ENCODE measurements at places on chromosomes 3 and 15. TPM values are rescaled to one million over a fixed set of nuclear protein-coding genes. Genes with fewer than 3 reads are reported as not detected.

The PLSCR1 gene
- 39.0 TPM for total RNA-seq

The NDN gene
- 451 TPM for total RNA-seq

The GOLGA8G gene
- total RNA-seq: not detected

The CCDC54 gene
- total RNA-seq: not detected

The ACAN gene
- total RNA-seq: 0.84 TPM

The CCR9 gene
- total RNA-seq: not detected

DNA sequence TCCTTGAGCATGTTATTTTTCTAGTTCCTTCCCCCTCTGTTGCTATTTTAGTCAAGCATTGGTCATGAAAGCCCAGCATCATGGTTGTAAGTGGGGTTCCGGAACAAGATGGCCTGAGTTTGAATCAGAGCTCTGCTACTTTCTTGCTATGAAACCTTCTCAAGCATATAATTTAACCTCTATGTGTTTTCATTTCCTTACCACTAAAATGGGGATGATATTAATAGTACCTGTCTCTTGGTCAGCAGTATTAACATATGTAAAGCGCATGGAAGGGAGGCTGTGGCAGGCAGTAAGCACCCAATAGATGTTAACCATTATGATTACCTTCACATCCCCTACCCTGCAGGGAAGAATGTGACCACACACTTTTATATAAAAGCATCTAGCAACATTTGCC lies 14.3 kb upstream of the SPRED1 start:
- H3K36me3 ChIP-seq: no peaks in the 10 kb centered on the region
- no peaks in the 10 kb centered on the region for H3K4me1 ChIP-seq
- H3K4me3 ChIP-seq: no peak overlapping the region
- no peaks in the 10 kb centered on the region for H3K27me3 ChIP-seq
- no peak overlapping the region for H3K27ac ChIP-seq

DNA sequence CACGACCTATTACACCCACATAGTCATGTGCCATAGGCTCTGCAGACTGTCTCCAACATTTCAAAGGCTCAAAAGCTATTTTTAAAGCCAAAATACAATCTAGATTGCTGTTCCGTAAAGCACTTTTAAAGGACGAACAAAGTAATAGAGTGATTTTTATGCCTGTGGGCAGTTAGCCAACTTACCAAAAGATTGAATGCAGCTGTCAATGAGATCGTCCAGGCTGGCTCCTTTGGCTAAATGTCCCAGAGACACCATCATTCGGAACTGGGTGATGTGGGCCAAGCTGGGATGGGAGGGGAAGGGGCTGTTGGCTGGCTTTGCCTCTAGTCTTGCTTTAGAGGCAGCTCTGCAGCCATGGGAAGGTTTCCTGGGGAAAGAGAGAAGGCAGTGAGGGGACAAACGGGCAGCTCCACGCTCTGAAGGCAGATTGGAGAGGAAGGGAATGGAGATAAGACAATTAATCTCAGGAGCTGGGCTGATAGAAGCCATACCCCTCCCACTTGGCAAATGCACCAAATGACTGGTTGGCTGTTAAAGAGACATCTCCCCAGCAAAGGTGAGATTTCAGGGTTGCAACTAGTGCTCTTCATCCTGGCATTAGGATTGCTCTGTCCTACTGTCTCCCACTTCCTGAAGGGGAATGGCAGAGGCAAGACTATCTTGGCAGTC lies 4.8 kb downstream of the RASGRP1 start:
- no peak overlapping the region for H3K27ac ChIP-seq
- no peak for DNase-seq
- H3K4me3 ChIP-seq: no peak overlapping the region

DNA sequence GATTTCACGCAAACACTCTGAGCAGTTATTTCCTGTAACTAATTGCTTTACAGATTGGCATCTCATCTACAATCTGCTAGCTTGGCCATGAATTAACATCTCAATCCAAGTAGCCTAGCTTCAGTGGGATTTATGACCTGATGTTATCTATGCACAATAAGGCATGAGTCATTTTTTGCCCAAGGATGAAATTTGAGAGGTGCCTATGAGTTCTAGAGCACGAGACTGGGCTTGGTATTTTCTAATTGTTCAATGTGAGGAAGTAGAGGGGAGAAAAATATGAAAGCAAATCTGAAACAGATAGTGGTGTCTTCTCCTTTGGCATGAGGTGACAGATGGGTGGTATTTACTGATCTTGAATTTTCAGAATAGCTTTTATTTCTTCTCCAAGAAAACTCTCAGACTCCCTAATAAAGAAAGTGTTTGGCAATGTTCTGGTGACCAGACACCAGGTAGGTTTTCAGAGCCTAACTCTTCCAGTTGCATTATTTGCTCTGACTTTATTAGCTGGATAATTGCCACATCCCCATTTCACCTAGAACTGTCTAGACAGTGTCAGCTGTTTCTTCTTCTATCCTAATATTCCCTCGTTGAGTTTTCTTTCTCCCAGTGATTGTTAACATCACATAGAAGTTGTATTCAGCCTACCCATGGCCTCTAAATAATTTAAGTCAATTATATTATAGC lies 301.0 kb upstream of the UMPS start:
- no peak overlapping the region for H3K4me3 ChIP-seq
- H3K27me3 ChIP-seq: no peaks in the 10 kb centered on the region
- H3K36me3 ChIP-seq: no peaks in the 10 kb centered on the region
- no peak for DNase-seq
- no peak overlapping the region for H3K27ac ChIP-seq

DNA sequence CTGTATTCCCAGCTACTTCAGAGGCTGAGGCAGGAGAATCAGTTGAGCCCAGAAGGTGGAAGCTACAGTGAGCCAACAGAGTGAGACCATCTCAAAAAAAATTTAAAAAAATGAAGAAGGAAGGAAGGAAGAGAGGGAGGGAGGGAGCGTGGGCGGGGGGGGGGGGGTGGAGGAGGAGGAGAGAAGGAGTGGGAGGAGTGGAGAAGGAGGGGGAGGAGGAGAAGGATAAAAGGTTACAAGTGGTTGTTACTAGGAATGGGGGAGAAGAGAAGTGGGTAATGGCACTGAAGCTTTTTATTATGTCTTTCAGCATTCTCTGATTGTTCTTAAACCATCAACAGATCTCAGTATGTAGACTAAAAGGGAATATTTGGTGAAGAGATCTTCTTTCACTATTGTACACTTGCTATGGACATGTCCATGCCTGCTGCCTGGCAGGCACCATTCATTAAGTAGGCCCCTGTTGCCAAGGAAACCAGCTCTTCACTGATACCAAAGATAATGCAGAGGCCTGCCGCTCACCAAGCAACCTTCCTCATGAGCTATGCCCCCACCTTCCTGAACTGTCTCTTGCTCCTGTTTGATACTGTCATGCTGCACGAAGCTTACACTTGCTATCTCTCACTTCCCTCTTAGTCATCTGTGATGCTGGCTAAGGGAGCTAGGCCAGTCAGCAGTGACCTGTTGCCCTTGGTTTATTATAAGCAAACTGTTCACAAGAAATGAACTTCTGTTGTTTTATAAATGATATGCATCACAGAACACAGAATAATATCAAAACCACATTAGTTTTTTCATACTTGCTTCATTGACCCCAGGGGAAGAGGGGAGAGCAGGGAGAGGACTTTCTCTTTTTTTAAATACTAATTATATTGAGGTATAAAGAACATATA lies 23.1 kb downstream of the EPM2AIP1 start:
- H3K36me3 ChIP-seq: no peaks in the 10 kb centered on the region
- peaks cover 7% of the 10 kb centered on the region for H3K4me1 ChIP-seq
- peak; percentile 43 for DNase-seq
- no peaks in the 10 kb centered on the region for H3K27me3 ChIP-seq
- H3K27ac ChIP-seq: peak overlapping the region; percentile 8
- no peak overlapping the region for H3K4me3 ChIP-seq

GRCh38 chr3:139935866-139936817 lies 1.2 kb downstream of the CLSTN2 start:
- H3K27ac ChIP-seq: no peak overlapping the region
- H3K36me3 ChIP-seq: no peaks in the 10 kb centered on the region
- H3K4me1 ChIP-seq: peaks cover 12% of the 10 kb centered on the region
- peak; percentile 18 for DNase-seq
- H3K4me3 ChIP-seq: no peak overlapping the region
- H3K27me3 ChIP-seq: peaks cover 31% of the 10 kb centered on the region

- no peak overlapping the region for H3K4me3 ChIP-seq
- H3K36me3 ChIP-seq: no peaks in the 10 kb centered on the region
- DNase-seq: no peak
- H3K27ac ChIP-seq: no peak overlapping the region
- peaks cover 3% of the 10 kb centered on the region for H3K4me1 ChIP-seq
Measured at GRCh38 chr3:130853581-130853980, 40.3 kb upstream of the ATP2C1 start.

GRCh38 chr3:78761126-78761525 lies 1006.7 kb downstream of the ROBO1 start:
- no peak for DNase-seq
- H3K4me3 ChIP-seq: no peak overlapping the region
- no peak overlapping the region for H3K27ac ChIP-seq

GRCh38 chr3:52784021-52784621 lies 6.7 kb downstream of the ITIH1 start:
- no peaks in the 10 kb centered on the region for H3K27me3 ChIP-seq
- H3K36me3 ChIP-seq: no peaks in the 10 kb centered on the region
- H3K4me3 ChIP-seq: no peak overlapping the region
- H3K27ac ChIP-seq: no peak overlapping the region
- no peak for DNase-seq

GRCh38 chr3:160765211-160765610 lies 9.2 kb downstream of the PPM1L start:
- no peaks in the 10 kb centered on the region for H3K4me1 ChIP-seq
- no peaks in the 10 kb centered on the region for H3K36me3 ChIP-seq
- no peak overlapping the region for H3K27ac ChIP-seq
- DNase-seq: no peak
- H3K27me3 ChIP-seq: no peaks in the 10 kb centered on the region

DNA sequence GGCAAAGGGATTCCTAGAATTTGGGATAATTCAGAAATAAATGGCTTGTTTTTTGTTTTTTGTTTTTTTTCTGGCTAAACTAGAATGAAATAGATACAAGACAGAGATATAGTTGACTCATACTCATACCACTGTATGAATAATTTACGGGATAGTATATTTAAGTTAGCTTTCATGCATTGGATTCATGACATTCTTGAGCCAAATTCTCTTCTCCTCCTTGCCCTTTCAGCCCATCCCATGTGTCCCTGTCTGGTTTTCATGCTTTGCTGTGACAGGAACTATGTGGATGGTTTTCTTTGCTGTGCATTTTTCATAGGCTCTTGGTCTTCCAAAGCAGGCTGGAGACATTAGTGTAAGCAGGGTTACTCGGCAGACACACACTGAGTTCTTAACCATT lies 66.6 kb upstream of the UMPS start:
- H3K27me3 ChIP-seq: no peaks in the 10 kb centered on the region
- no peaks in the 10 kb centered on the region for H3K4me1 ChIP-seq
- DNase-seq: no peak
- no peaks in the 10 kb centered on the region for H3K36me3 ChIP-seq
- no peak overlapping the region for H3K4me3 ChIP-seq
- H3K27ac ChIP-seq: no peak overlapping the region

DNA sequence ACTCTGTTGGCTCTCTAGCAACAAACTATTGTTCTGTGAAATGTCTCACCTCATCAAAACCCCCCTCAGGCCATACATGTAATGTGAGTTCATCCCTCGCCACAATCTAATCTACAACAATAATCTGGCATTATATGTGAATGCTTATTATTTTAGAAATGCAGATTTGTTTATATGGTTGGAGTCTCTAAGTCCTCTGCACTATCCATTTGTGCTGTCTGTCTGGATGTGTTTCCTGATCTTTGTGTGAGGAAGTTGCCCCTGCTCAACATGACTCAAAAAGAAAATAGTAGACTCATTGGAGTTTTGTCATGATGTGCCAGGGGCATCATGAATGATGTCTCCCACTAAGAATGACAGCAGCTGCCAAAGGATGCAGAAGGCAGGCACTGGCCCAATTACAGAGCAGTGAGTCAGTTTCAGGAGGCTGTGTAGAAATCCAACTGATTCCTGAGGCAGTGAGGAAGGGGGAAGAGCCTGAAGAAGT lies 161.6 kb upstream of the PDZRN3 start:
- no peaks in the 10 kb centered on the region for H3K36me3 ChIP-seq
- no peak overlapping the region for H3K4me3 ChIP-seq
- no peak overlapping the region for H3K27ac ChIP-seq
- no peaks in the 10 kb centered on the region for H3K4me1 ChIP-seq
- DNase-seq: peak; percentile 57

DNA sequence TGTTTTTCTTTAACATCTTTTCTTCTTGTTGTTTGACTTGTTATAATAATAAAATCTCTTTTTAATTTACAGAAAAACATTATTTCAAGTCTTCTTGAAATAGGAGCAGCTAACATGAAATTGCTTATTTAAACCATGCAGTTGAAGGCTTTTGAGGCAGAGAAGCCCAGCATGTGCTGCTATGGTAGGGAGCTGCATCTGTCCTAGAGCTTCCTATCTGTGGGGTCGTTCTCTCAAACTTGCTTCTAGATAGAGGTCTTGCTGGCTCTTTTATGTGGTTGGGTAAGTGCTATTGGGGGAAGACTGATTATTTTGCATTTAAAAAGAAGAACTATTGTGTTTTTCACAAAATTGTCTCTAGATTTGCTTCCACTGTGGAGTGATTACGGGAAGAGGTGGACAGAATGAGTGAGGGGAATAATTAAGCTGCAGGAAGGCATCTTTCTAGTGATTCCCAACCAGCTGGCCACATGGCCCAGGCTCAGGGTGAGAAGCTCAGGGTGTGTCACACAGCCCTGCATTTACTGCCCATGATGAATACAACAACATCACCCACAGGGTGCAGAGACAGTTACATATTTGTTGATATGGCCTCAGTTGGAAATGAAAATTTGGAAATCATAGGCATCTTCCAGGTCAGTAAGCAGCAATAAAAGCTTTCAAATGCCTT lies 98.7 kb downstream of the CHST2 start:
- H3K4me1 ChIP-seq: no peaks in the 10 kb centered on the region
- no peak overlapping the region for H3K27ac ChIP-seq
- no peaks in the 10 kb centered on the region for H3K27me3 ChIP-seq
- no peaks in the 10 kb centered on the region for H3K36me3 ChIP-seq
- no peak for DNase-seq

- peaks cover 13% of the 10 kb centered on the region for H3K4me1 ChIP-seq
- no peak overlapping the region for H3K4me3 ChIP-seq
- peak overlapping the region; percentile 47 for H3K27ac ChIP-seq
- no peaks in the 10 kb centered on the region for H3K36me3 ChIP-seq
- H3K27me3 ChIP-seq: no peaks in the 10 kb centered on the region
Measured at GRCh38 chr3:171967137-171967783, 72.1 kb upstream of the FNDC3B start.

- no peaks in the 10 kb centered on the region for H3K36me3 ChIP-seq
- H3K27ac ChIP-seq: no peak overlapping the region
- no peaks in the 10 kb centered on the region for H3K4me1 ChIP-seq
- no peaks in the 10 kb centered on the region for H3K27me3 ChIP-seq
Measured at GRCh38 chr15:51114437-51115119, 19.9 kb upstream of the TNFAIP8L3 start.

GRCh38 chr15:50134524-50135024 lies 15.5 kb upstream of the ATP8B4 start:
- no peak overlapping the region for H3K4me3 ChIP-seq
- H3K27me3 ChIP-seq: no peaks in the 10 kb centered on the region
- H3K27ac ChIP-seq: peak overlapping the region; percentile 15
- no peak for DNase-seq

DNA sequence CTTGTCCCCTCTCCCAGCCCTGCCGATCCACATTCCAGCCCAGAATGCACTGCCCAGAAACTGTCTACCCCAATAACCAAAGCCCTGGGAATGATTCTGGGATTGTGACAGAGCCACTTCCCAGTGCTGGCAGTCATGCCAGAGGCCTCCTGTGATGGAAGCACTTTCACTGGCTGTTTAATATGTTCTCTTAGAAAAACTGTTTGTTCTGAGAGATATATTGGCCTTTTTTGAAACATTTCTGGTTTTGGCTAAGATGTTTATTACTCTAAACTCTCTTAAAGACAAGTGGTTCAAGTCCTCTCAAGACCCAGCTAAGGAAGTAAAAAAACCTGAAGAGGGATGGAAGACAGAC lies 74.0 kb upstream of the HACD2 start:
- H3K27me3 ChIP-seq: no peaks in the 10 kb centered on the region
- H3K27ac ChIP-seq: peak overlapping the region; percentile 61
- H3K4me3 ChIP-seq: no peak overlapping the region
- no peak for DNase-seq

All from adrenal gland (tissue), 19 donors.